ENCODE measurements at places on chromosomes 3 and 15.

DNA sequence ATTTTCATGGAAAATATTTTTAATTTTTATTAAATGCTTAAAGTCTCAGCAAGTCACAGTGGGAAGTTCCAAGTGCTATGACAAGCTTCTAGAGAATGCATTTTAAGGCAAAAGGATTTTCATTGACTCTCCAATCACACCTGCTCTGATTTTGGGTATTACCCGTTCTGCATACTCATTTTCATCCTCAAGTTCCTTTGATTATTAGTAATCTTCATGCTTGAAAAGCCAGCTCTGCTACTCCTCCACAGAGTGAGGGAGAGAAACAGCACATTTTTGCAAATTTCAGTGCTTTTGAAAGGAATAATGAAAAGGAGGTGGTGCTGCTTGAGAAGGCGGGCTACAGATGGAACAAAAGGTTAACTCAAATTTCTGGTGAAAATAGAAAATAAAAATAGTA is 450.7 kb downstream of the NSUN3 start:
- DNase-seq, result no peak

DNA sequence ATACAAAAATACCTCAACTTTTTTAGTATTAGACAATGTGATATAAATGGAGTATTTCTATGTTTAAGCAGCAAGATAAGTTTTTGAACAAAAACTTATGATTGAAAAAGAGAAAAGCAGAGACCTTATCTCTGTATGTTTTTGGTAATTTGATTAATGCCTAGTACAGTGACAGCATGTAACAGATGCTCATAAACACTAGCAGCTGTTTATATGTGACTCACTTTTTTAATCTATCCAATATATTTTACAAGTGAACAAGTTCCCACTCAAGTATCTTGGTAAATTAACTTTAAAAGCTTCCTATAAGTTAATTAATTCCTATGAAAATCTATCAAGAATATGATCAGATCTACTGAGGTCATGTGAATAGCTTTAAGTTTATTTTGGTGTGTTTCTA is 55.1 kb downstream of the NGLY1 start:
- no peak for DNase-seq

DNA sequence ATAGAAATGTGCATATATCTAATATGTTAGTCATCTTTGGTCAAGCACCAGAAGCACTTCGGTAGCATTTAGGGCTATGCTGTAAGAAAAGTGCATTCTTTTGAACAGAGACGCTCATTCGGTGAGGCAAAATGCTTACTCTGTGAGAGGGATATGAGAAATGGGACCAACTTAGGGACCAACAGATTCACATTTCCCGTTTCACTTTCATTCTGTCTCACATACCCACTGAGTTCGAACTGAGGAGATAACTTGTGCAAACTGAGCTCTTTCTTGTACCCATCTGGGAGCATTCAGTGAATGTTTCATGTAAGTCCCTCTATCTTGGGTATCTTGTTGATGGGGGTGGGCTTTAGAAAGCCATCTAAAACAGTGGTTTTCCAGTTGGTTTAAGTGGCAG is 135.3 kb downstream of the FEZF2 start:
- DNase-seq, result no peak

DNA sequence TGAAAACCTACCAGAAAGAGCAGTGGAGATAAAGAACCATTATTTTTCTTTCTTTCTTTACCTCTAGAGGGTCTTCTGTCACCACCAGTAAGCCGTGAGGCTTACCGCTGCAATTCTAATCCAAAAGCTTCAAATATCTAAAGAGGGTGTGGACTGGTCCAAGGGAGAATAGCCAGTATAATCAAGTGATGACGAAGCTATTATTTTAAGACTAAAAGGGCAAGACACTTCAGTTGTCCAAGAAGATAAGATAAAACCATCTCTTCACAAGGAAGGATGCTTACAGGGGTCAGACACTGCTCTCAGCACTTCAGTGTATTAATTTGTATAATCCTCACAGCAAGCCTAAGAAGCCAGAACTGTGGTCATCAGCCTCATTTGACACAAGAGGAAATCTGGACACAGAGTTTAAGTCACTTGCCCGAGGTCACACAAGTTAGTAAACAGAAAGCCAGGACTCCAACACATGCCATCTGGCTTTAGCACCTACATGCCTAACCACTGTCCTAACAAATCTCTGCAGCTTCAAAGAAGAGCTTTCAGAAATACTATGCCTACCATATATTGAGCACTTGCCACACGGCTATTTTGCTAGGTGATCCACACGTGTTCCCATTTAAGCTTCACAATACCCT is 14.6 kb downstream of the HDC start:
- no peak for DNase-seq

- no peak for DNase-seq
Observed at GRCh38 chr3:2879023-2879422, 231.2 kb downstream of the IL5RA start.

Measured in stimulated activated CD8-positive, alpha-beta memory T cell treated with anti-CD3 and anti-CD28 coated beads, Interleukin-15, amount 100 ng/mL, for 1 hour (primary cell).